ENCODE measurements at places on chromosomes 3 and 15.

GRCh38 chr3:107432013-107432515, 54.8 kb downstream of the CCDC54 start:
- no peak for DNase-seq

DNA sequence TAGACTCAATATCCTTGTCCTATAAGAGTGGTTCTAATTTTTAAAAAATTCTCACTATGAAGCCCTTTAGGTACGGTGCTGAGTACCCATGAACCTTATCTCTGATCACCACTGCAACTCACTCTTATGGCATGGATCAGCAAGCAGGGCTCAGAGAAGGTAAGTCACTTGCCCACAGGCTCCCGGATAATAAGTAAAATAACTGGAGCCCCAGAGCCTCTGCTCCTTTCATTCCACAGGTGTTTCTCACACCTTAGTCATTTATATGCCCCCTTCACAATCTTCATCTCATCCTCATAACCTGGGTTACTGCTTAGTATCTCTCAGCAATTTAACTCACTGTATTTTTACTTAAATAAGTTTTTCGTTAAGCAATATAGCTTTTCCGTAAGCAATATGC, 28.4 kb upstream of the AKAP13 start:
- no peak for DNase-seq

- no peak for DNase-seq
Measured at GRCh38 chr3:133937061-133937686, 41.5 kb upstream of the RAB6B start.

GRCh38 chr15:75835990-75836958, 7.0 kb upstream of the UBE2Q2 start:
- no peak for DNase-seq

DNA sequence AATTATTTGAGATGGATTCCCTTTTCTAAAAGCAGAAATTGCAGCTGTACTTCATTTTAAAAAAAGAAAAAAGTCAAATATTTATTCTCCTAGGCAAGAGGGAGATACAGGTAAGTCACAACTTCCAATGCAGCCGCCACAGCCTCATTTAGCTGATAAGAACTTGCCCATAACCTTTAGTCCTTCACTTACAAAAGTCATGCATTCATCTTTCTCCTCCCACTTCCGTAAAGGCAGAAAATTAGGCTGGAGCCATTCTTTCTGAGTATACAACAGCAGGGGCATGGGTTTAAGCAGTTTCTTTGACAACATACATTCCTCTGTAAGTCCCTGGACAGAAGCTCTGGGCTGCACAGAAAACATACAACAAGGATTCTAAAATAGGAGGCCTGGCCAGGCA, 4.3 kb downstream of the SUCLG2 start:
- DNase-seq: no peak

GRCh38 chr15:68057758-68058157, 3.6 kb downstream of the PIAS1 start:
- DNase-seq: no peak

GRCh38 chr3:124360155-124360554, 368.2 kb upstream of the ROPN1 start:
- DNase-seq: no peak

- DNase-seq: no peak
Measured at GRCh38 chr3:148974726-148975125, 16.6 kb upstream of the GYG1 start.

GRCh38 chr3:111589303-111590142, 5.6 kb downstream of the ZBED2 start:
- no peak for DNase-seq

- no peak for DNase-seq
Measured at GRCh38 chr3:48466386-48467109, 20.0 kb downstream of the ATRIP start.

- no peak for DNase-seq
Measured at GRCh38 chr15:92074101-92074500, 220.6 kb downstream of the SLCO3A1 start.

- no peak for DNase-seq
Measured at GRCh38 chr15:25939122-25939521, 76.0 kb upstream of the ATP10A start.

DNA sequence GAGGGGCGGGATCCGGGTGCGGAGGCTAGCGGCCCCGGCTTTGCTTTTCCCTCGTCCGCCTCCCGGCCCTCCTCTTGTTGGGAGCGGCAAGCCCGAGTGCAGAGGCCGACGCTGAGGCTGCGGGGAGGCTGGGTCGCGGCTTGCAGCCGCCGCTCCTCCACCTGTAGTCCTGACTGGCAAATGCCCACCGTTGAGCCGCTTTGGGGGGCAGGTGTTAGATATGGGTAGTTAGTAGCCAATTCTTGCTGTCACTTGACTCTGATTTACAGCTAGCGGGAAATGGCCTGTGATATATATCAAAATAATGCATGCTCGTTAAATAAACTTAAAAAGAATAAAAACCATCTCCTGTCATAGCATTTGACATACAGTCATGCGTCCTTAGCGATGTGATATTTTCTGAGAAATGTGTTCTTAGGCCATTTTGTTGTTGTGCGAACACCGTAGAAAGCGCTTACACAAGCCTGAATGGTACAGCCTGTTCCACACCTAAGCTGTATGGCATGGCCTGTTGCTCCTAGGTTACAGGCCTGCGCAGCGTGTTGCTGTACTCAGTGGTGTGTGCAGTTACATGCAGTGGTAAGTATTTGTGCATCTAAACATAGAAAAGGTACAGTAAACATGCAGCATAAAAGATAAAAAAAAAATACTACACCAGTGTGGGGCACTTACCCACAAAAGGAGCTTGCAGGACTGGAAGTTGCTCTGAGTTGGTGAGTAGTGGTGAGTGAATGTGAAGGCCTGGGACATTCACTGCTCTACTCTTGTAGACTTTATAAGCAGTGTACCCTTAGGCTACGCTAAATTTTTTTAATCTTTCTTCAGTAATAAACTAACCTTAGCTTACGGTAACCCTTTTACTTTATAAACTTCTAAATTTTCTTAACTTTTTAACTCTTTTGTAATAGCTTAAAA, 873 bp downstream of the CAPN7 start:
- no peak for DNase-seq
